ENCODE measurements at places on chromosomes 6 and 20.

DNA sequence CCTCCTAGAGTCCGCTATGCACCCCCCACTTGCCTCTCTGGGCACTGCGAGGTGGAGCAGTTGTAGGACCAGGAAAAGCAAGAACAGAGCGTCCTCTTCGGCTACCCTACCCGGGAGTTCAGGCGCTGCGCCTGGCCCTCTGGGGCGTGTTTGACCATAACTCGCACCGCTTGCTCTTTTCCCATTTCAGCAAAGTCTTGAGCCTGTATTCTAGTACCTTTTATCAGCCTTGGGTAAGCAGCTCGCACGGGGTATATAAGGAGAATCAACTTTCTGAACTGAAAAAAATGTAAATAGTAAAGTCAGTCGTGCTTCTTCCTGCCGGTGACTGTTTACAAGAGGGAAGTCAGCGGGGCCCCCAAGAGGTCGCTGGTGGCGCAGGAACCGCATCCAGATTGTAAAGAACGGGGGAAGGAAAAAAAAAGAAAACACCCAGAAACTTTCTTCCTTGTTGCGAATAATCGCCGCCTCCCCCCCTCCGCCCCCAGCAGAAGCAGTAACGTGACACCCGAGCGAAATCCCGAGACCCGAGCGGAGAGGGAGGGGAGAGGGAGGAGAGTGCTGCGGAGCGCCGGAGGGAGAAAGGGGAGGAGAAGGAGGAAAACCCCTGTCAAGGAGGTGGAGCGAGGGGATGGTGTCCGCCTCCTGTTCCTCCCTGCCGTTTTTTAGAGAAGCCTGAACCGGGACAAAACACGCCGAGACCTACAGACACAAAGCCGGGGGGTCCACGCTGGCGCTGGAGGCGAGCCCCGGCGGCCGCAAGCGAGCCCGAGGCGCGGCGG lies at the start of gene UST:
TSS of gene UST (plus strand) at position 668 of the 782 bp plus-strand sequence. CDS start 401 bp downstream, outside the sequence.
- DNase-seq: peak; percentile 93

DNA sequence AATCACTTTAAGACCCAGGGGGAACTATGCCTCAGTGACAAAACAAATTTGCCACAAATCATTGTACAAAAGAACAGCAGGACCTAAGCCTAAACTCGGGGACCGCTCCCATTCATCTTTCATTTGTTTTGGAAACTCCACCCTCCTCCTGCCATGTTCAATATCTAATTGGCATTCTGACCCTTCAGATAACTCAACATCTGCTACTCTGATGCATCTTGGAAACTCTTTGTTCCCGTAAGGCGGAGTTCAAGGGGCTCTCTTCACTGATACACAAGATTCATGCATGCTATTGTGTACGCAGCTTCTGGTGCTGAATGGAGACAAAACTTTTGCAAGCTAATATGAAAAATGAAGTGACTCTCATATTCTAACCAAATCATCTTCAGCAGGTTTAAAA lies 187.6 kb downstream of the ZFP64 start:
- no peak for DNase-seq

DNA sequence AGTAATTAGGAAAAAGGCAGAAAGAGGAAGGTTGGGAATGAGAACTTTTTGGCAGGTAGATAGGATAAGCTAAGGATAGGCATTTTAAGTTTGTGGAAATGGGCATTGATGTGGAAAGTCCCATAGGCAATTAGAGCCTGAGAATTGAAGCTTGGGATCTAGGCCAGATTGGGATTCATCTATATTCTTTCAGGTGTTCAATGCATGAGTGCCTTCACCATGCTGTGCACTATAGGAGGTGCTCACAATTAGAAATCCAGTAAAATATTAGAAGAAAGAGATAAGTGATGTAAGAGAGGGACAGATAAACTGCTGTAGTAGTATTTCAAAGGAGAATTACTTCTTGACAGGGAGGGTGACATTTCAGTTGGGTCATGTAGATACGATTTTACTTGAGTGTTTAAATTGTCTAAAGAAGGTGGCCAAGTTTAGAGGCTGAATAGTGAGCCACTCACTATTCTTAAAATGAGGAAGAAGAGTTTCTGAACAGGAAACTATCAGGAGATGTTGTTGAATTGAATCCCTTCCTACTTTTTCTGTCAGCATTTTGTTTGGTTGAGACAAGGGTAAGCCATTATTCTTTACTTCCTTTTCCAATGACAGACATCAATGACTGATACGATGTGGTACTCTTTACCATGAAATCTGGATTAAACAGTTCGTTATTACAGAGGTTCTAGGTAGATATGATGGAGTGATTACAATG lies 31.0 kb upstream of the CTAGE9 start:
- no peak for DNase-seq

- DNase-seq: no peak
These were observed 358.3 kb downstream of the PAX1 start for GRCh38 chr20:22063753-22064152.

DNA sequence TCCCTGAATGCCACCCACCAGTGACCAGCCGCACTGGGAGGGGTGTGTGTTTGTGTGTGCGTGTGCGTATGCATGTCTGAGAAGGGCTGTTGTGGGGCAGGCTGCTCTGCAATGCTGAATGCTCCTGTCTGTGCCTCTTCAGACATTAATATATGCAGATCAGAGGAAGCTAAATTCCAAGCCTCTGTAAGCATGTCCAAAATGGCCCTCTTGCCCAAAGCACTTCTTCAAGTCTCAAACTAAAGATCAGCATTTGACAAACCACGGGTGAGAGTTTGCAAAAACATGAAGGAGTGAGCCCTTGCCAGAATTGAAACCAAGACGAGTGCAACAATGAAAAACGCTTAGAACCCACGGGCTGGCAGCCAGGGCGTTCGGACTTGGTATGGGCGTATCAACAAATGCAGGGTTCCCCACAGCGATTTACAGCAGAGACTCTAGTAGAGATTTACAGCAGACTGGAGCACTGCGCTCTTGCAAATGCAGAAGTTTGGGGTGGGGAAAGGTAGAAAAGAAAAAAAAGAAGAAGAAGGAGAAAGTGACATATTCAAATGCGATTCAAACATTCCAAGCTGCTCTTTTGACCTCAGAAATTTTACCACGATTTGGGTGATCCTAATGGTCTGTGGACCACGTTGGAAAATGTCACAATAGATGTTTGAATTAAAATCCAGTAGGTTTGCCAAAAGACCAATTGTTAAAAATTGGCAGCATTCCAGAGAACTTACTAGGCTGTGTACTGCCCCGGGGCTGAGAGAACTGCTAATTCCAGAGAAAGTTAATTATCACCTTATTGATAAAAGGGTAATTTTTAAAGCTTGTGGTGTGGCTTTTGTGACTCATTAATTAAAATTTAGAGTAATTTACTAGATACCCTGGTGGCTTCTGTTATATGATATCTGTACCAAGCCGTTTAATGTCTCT lies 3.5 kb downstream of the SCML4 start:
- peak; percentile 50 for DNase-seq

DNA sequence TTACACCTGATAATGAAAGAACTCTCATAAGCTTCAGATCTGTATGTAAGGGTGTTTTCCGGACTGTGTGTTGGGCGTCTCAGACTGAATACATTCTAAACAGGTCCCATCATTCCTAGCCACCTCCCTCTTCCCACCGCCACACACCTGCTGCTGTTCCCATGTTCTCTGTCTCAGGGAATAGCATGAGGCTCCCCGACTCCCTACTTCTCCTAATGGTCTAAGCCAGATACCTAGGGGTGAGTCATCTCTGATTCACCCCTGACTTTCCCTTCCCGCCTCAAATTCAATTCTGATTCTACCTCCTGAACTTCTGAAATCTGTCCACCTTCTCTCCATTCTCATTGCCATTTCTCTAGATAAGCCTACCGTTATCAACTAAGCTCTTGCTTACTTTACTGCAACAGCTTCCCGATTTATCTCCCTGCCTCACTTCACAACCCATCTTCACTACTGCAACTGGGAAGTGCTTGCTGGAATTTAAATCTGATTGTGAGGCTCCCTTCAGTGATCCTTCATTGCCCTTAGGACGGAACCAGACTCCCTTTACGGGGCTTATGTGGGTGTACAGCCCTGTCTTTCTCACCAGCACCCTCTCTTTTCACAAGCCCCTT lies 1.6 kb downstream of the TMEM14A start:
- no peak for DNase-seq

- DNase-seq: no peak
These were observed 169.9 kb downstream of the BCAS1 start for GRCh38 chr20:53900380-53900999.

DNA sequence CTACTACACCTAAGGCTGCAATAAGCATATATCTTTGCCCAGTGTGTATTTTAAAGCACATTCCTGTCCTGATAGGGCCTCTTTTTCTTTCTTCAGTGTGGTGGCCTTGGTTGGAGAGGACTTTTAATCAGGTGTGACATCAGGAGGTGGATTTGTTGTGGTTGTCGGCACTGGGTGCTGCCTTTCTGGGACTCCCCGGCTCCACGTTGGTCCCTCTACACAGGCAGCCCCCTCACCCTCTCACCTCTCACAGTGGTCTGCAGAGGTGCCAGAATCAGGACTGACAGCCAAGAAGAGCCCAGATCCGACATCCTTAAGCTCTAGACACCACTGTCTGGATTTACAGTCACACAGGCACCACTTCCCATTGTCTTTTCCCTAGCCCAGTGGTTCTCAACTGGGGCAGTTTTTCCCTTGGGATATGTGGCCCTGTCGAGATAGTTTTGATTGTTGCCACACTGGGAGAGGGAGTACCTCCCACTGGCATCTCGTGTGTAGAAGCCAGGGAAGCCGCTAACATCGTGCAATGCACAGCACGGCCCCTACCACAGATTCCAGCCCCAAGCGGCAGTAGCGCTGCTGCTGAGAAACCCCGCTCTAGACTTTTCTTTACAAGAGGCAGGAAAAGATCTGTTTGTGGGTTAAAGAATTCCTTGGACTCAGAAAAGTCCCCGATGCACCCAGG lies 314.1 kb downstream of the QKI start:
- DNase-seq: no peak

DNA sequence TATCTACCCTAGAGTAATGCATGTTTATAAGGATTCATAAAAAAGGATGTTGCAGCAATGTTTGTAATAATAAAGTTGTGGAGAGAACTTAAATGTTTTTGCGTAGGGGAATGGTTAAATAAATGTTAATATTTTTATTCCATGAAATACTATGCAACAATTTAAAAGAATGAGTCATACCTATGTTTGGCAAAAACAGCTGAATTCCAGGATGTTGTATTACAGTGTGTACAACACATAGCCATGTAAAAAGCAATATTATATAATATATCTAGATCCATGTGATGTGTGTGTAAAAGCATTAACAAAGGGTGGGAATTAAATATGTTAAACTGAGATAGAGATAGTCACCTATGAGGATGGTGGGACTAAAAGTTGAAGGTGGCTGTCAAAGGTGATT lies 21.1 kb upstream of the PKIB start:
- DNase-seq: no peak

DNA sequence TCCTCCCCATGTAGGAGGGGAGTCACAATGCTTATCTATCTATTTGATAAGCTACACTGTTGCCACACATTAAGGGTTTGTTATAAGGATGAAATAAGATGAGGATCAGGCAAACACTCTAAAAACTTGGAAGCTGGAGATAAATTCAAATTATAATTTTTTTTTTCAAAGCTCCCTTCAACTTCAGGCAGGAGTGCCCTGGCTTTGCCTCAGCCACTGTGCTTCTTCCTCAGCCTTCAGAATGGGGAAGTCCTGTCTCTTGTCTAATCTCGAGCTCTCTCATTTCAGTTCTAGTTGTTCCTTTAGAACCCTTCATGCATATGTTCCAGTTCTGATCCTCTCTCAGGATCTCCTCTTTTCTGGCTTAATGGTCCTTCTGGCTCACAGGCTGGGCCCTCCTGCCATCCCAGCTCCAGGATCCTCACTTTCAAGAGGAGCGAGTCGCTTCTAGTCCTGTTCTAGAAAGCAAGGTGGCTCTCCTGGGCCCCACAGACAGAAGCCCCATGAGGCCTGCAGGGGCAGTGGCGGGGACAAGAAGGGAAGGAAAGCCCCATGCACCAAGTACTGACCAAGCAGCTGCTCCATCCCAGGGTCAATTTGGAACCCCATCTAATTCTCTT lies 164.3 kb downstream of the VEGFA start:
- DNase-seq: no peak

GRCh38 chr6:108118359-108118724 lies 43.8 kb upstream of the OSTM1 start:
- DNase-seq: no peak

- DNase-seq: no peak
These were observed 13.8 kb upstream of the SIRT5 start for GRCh38 chr6:13560651-13561044.

GRCh38 chr6:142331601-142332000 lies 29.8 kb downstream of the ADGRG6 start:
- no peak for DNase-seq

DNA sequence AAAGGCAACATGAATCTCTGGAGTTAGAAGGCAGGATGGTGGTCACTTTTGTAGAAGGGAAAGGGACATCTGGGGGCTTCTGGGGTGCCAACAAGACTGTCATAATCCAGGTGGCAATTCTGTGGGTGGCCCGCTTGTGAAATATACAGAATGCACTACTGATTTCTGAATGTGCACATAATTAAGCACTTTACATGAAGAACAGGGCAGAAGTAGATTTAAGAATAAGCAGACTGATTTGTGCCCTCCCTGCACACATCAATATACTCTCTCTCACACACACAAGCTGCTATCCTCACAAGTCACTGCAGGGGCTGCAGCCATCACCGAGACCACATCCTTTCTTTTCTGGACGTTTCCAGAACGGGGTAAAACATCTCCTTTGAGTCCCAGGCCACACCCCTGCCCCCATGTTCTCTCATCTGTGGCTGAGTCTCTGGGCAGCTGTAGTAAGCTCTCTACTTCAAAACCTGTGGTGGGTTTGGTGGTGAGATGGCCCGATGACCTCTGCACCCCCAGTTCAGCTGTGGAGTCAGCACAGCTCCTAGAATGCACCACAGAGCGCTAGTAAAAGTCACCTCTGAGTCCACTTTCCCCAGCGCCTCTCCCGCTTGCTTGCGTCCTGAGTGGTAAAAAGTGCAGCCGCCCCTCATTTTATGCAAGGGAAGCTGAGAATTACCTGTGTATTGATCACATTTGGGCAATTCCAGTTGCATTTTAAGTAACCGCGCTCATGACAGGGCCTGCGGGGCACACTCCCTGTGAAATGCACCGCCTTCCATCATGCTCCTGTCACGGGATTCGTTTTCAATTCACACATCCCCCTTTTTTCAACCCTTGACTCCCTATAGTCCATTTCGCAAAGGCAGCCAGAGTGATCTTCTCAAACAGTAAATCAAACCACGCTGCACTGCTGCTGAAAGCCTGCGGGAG lies 115.5 kb downstream of the NFATC2 start:
- no peak for DNase-seq

GRCh38 chr6:105211831-105212230 lies 32.0 kb upstream of the POPDC3 start:
- no peak for DNase-seq

DNA sequence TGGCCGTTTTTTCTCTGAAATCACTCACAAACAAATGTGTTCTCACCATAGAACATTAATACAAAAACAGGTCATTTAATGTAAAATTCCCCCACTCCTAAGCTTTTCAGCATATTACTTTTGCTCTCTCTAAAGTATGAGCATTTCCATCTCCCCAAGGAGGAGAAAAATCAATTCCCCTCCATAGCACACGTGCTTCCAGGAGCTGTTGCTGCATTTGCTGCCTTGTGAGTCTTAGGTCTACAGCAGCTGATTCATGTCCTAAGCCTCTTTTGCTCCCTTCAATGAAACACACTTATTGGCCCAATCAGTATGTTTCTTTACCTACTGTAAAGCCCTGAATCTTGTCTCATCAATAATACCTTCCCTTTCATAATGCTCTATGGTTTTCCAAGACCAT lies 6.4 kb upstream of the COL9A1 start:
- DNase-seq: no peak

- DNase-seq: no peak
These were observed 25.9 kb downstream of the ECHDC1 start for GRCh38 chr6:127317388-127318128.

- no peak for DNase-seq
These were observed 85.3 kb upstream of the PCSK2 start for GRCh38 chr20:17141568-17141967.
